Spinal cord (tissue), 10 donors: ENCODE measurements at places on chromosomes 4 and X. TPM values are rescaled to one million over a fixed set of nuclear protein-coding genes. Genes with fewer than 3 reads are reported as not detected.
A peak's percentile ranks its signal among the peaks of the same experiment; 100 is the strongest.

- DNase-seq = no peak
- H3K27ac ChIP-seq = no peak overlapping the region
- H3K4me3 ChIP-seq = no peak overlapping the region
- H3K27me3 ChIP-seq = no peaks in the 10 kb centered on the region
Observed at GRCh38 chr4:140659943-140660700, 91.4 kb upstream of the UCP1 start.

- H3K4me1 ChIP-seq = no peaks in the 10 kb centered on the region
- no peak overlapping the region for H3K4me3 ChIP-seq
- H3K36me3 ChIP-seq = no peaks in the 10 kb centered on the region
Observed at GRCh38 chrX:43008356-43008755, 230.4 kb upstream of the PPP1R2C start.

DNA sequence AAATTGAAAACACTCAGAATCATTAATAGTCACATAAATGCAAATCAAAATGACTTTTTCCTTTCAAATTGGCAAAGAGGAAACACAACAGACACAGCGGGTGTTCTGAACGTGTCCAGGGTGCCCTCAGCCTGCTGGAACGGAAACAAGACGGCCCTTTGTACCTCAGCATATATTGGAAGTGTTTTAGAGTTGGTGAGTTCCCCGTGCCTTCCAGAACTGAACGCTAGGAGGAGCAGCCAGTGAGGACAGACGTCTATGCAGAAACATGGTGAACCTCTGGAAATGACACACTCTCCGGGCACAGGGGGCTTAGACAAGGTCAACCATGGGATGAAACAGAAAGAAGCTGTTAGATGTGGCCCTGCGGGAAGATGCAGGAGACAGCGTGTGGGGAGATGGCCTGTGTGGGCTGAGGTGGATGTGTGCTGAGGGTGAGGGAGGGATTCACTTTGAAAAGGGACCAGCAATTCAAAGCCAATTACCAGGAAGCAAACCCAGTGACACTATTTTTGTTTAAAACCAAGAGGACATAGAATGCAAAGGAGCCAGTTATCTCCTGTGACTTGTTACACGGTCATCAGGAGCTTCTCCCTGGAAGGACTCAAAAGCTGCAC is 40.4 kb downstream of the RNF212 start:
- H3K36me3 ChIP-seq = no peaks in the 10 kb centered on the region
- H3K27ac ChIP-seq = no peak overlapping the region
- peak; percentile 43 for DNase-seq
- no peak overlapping the region for H3K4me3 ChIP-seq
- no peaks in the 10 kb centered on the region for H3K27me3 ChIP-seq

- no peak overlapping the region for H3K27ac ChIP-seq
- H3K4me3 ChIP-seq = no peak overlapping the region
- no peaks in the 10 kb centered on the region for H3K36me3 ChIP-seq
- no peaks in the 10 kb centered on the region for H3K4me1 ChIP-seq
- H3K27me3 ChIP-seq = no peaks in the 10 kb centered on the region
Observed at GRCh38 chr4:174483792-174484191, 38.5 kb downstream of the HPGD start.

DNA sequence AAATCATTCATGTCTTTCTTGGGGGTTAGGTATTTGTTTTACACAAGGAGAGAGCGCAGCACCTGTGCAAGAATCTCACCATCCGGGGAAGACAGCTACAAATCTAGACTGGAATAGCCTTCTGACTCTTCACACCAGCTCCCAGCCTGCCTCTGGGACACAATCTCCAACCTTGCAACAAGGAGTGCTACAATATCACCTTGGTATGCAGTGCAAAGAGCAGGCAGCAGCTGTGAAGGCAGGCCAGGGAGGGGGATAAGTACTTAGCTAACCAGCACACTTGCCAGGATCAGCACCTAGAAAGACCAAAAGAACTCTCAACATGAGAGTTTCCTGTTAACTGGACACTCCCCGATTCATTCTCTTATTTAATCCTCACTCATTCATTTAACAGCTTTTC is 235.3 kb downstream of the AR start:
- no peak overlapping the region for H3K27ac ChIP-seq
- H3K4me3 ChIP-seq = no peak overlapping the region
- H3K36me3 ChIP-seq = no peaks in the 10 kb centered on the region
- no peak for DNase-seq

GRCh38 chrX:24513416-24513815 is 48.3 kb downstream of the PDK3 start:
- no peaks in the 10 kb centered on the region for H3K4me1 ChIP-seq
- peaks cover 7% of the 10 kb centered on the region for H3K27me3 ChIP-seq
- no peaks in the 10 kb centered on the region for H3K36me3 ChIP-seq
- DNase-seq = no peak
- H3K27ac ChIP-seq = no peak overlapping the region

GRCh38 chrX:123277821-123278220 is 93.7 kb downstream of the GRIA3 start:
- H3K27me3 ChIP-seq = no peaks in the 10 kb centered on the region
- H3K36me3 ChIP-seq = no peaks in the 10 kb centered on the region
- peaks cover 3% of the 10 kb centered on the region for H3K4me1 ChIP-seq
- H3K4me3 ChIP-seq = no peak overlapping the region

GRCh38 chrX:18448416-18448815 is 23.0 kb downstream of the CDKL5 start:
- no peaks in the 10 kb centered on the region for H3K4me1 ChIP-seq
- DNase-seq = no peak
- peaks cover 2% of the 10 kb centered on the region for H3K27me3 ChIP-seq
- no peaks in the 10 kb centered on the region for H3K36me3 ChIP-seq
- H3K4me3 ChIP-seq = no peak overlapping the region
- H3K27ac ChIP-seq = no peak overlapping the region

GRCh38 chr4:153806073-153806472 is 17.2 kb upstream of the SFRP2 start:
- H3K27me3 ChIP-seq = no peaks in the 10 kb centered on the region
- DNase-seq = no peak
- no peak overlapping the region for H3K27ac ChIP-seq
- no peaks in the 10 kb centered on the region for H3K4me1 ChIP-seq
- H3K36me3 ChIP-seq = no peaks in the 10 kb centered on the region

DNA sequence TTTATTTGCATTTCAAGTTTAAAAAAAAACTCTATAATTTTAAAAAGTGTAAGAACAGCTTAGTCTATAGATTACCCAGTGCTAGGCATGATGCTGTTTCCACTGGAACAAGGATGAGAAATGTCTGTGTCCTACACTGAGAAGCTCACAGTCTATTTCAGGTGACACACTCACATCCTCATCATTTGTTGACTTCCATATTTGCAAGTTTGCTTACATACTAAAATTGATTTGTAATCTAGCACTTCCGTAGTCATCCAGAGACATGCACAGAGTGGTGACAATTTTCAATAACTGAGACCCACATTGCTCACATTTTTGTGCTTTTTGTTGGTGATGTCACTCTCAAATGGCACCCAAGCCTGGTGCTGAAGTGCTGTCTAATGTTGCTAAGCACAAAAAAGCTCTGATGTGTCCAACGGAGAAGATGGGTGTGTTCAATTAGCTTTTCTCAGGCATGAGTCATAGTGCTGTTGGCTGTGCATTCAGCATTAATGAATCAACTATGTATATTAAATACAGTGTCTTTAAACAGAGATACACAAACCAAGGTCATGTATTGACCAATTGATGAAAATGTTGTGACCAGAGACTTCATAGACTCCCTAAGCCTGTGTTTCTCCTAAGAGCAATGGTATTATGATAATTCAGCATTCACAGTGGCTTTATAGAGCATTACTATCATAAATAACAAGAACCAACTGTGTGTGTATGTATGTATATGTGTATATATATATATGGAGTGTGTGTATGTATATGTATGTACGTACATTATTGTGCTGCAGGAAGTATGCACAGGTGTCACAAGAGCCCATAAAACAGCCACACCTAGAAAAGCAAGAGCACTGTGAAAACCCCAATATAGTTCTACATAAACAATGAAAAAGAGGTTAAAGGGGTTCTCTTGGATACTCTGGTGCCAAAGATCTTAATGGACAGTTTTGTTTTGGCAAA is 31.2 kb upstream of the VCX3B start:
- no peaks in the 10 kb centered on the region for H3K4me1 ChIP-seq
- H3K27ac ChIP-seq = no peak overlapping the region

GRCh38 chr4:21947791-21948346 is 703 bp downstream of the KCNIP4 start:
- H3K27me3 ChIP-seq = peaks cover 17% of the 10 kb centered on the region
- H3K4me1 ChIP-seq = peaks cover 11% of the 10 kb centered on the region
- H3K4me3 ChIP-seq = peak overlapping the region; percentile 45
- H3K36me3 ChIP-seq = no peaks in the 10 kb centered on the region
- H3K27ac ChIP-seq = no peak overlapping the region

DNA sequence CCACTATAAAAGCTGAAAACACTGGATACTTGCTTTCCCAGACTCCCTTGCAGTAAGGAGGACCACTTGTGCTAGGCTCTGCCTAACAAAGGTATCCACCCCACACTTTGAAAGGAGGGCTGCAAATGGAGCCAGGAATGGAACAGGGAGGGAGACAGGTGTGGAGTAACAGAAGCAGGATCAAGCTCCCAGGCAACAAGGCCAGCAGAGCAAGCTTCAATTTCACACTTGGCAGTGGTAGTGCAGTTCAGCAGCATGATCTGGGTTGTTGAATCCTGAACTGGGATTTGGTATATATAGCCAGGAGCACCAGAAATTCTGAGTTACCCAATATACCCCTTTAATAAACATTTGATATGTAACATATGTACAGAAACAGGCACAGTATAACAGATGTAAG is 9.8 kb downstream of the LAMP2 start:
- H3K36me3 ChIP-seq = no peaks in the 10 kb centered on the region
- H3K27ac ChIP-seq = no peak overlapping the region
- no peaks in the 10 kb centered on the region for H3K27me3 ChIP-seq
- no peak overlapping the region for H3K4me3 ChIP-seq

SSX2B gene
- total RNA-seq = not detected

HTN1 gene
- not detected for total RNA-seq

ZRSR2 gene
- total RNA-seq = 5.3 TPM
